AG04450 (cell line): ENCODE measurements at places on chromosomes 6 and 20. TPM values are rescaled to one million over a fixed set of nuclear protein-coding genes. Genes with fewer than 3 reads are reported as not detected.

The CAPN11 gene
- 0.04 and 0.09 TPM in 2 replicates for polyA plus RNA-seq

The PROCR gene
- 73.8 and 86.5 TPM in 2 replicates for polyA plus RNA-seq

The KCNB1 gene
- polyA plus RNA-seq: 0.04 and 0.06 TPM in 2 replicates

The SOX4 gene
- polyA plus RNA-seq: 29.1 and 33.5 TPM in 2 replicates

The LPIN3 gene
- polyA plus RNA-seq: 1.2 and 2.0 TPM in 2 replicates

The BYSL gene
- 18.1 and 25.1 TPM in 2 replicates for polyA plus RNA-seq

The DPPA5 gene
- not detected in 2 replicates for polyA plus RNA-seq

The ANKRD66 gene
- not detected in 2 replicates for polyA plus RNA-seq

The ADGRF4 gene
- 0.02 TPM in 1 of 2 replicates, not detected in the other for polyA plus RNA-seq

The HDGFL1 gene
- polyA plus RNA-seq: not detected in 2 replicates
